ENCODE measurements at places on chromosomes 12 and 14. TPM values are rescaled to one million over a fixed set of nuclear protein-coding genes. Genes with fewer than 3 reads are reported as not detected.
A peak's percentile ranks its signal among the peaks of the same experiment; 100 is the strongest.

DNA sequence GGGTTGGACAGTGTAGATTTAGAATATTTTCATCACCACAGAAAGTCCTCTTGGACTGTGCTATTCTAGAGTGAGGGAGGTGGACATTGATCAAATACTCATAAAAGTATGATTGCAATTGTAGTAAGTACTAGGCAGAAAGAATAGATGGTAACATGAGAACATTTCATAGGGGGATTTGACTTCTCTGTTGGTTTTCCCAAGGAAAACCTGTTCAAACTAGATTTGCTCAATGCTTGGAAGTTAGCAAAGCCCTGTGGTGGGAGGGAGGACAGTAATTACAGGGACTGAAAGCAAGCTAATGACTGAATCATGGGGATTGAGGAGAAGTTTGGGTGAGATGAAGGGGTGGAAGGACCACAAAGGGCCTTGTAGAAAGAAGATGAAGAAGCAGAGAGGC lies 24.4 kb upstream of the EID3 start:
- DNase-seq: peak; percentile 45

DNA sequence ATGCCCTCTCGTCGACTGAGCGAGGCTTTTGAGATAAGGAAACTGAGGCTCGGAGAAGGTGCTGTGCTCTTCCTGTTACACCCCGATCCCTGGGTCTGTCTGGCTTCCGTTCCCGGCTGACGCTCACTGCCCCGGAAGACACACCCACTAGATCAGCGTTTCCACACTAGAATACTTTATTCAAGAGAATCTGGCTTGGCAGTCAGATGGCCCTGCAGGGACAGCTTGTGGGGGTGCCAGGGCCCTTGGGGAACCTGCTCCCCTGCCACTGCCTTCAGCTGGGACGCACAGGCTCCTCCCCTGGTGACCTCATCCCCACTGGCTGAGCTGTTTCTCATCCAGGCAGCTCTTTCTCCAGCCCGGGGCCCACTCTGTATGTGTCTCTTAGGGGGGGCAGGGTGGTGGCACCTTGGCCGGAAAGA lies 13.7 kb downstream of the PGF start:
- no peak for DNase-seq

GRCh38 chr12:68359674-68360073 lies 27.5 kb upstream of the MDM1 start:
- DNase-seq: no peak

- DNase-seq: no peak
Measured at GRCh38 chr14:35213143-35213788, 78.9 kb upstream of the PSMA6 start.

Gene ERP27
- not detected for total RNA-seq

DNA sequence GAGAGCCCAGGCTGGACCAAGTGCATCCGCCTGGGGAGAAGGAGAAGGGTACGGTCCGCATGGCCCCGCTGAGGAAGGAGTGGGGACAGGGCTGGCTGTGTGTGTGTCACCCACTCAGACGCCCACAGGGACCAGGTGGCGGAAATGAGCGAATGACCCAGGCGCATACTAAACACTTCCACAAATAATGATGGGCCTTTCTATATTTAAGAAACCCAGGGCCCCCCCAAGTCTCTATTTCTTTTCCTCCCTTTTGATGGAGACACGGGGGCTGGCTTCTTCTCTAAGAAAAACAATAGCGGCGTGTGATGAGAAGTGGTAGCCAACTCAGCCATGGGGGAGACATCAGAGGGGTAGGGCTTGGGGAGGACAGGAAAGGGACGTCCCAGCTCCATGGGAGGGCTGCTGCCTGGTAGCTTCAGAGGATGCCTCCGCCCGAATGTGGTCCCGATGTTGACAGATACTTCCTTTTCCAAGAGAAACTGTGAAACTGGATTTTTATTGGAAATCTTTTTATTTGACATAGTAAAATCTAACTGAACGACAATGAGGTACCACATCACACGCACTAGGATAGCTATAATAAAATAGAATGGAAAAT lies 6.3 kb upstream of the MAP1LC3B2 start:
- DNase-seq: no peak

DNA sequence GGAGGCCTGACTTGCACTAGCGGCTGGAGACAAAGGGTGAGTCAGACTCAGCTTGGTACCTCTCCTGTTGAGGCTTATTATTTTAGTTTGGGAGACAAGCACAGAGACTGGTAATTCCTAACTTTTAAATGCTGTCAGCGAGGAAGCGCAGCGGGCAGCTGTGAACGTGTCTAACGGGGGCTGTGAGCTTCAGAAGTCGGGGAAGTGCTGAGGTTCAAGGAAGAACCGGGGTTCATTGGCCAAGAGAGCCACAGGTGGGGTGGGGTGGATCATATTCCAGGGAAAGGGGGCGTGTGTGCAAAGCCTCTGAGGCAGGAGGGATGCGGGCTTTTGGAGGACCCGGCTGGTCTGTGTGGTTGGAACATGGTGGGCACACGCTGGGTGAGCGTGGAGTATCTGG lies 36.1 kb upstream of the ADGRD1 start:
- DNase-seq: peak; percentile 25

GRCh38 chr14:50059763-50060616 lies 56.4 kb downstream of the VCPKMT start:
- DNase-seq: no peak

DNA sequence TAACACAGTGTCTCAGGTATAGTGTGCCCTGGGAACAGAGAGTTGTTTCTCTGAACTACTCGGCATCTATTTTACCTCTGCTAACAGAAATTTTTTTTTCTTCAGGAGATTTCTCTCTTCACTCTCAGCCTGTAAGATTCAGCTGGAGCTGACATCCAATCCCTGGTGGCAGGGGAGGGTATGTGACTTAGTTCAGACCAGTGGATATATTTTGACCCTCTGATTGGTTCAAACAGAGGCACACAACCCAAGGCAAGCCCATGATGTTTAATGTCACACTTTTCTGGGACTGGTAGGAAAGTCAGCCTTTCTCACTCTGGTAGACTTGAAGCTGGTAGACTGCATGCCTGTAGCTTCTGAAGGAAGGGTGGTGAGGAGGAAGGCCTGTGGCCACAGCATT lies 147.9 kb downstream of the HMGA2 start:
- no peak for DNase-seq

DNA sequence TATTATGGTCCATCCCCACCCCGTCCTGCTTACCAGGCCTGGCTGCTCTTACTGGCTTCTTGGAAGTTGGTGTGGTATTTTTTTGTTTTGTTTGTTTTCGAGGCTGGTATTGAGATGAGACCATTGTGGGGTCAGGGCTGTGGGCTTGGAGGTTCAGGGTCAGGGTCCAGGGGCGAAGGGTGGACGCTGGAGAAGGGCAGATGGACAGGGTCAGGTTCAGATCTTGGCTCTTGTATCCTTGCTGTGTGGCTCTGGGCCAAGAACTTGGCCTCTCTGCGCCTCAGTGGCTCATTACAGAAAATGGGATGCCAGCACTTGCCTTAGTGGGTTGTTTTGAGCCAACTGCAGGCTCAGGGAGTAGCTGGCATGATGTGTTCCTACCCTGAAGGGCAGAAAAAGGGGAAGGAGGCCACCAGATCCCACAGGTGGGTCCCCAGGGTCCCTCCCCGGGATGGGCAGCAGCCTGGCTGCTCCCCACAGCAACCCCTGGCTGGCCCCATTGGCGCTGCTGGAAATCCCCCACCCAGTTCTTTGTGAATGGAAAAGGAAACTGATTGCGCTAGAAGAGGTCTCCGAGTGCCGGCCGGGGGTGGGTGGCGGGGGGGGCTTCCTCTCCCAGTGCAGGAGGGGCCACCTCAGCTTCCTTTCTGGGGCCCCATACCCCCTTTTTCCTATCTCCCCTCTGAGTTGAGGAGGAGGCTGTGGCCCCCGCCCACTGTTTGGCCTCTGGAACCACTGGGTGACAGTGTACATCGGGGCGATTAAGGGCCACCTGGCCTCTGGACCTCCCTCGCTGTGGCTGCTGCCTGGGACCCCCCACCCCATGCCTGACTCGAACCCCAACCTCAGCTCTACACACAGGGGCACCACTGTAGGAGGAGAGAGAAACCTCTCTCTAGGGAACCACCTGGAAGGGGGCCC lies 25.0 kb downstream of the SH2B3 start:
- DNase-seq: no peak

Gene CABP1
- total RNA-seq: not detected

- DNase-seq: peak; percentile 4
Measured at GRCh38 chr12:90745211-90745610, 209.8 kb downstream of the CCER1 start.
